ENCODE measurements at places on chromosomes 1 and 21.

- DNase-seq: no peak
Observed at GRCh38 chr1:114677691-114678090, 7.8 kb upstream of the DENND2C start.

GRCh38 chr1:162191396-162192305 is 122.2 kb downstream of the NOS1AP start:
- no peak for DNase-seq

- no peak for DNase-seq
Observed at GRCh38 chr1:177746155-177746554, 223.7 kb downstream of the SEC16B start.

GRCh38 chr1:1086911-1087341 is 12.8 kb upstream of the RNF223 start:
- DNase-seq: no peak

- no peak for DNase-seq
Observed at GRCh38 chr21:16968436-16968835, 544.4 kb upstream of the CXADR start.

GRCh38 chr21:43779660-43780059 is 3.6 kb upstream of the CSTB start:
- DNase-seq: no peak

DNA sequence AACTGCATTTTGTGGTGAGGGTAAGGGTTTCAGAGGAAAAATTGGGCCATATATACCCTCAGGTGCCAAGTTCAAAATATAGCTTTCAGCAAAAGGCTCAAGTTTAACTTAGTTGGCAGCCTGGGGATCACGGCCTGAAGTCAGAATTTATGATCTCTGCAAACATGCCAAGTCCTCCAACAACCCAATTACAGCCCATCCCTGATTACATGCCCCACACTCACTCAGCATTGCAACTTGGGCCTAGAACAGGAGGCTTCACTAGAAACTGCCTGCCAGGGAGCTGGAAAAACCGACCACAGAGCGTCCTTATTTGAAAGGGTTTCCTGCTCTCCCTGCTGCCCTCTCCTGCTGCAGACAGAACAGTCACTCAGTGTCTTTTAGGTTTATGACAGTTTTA is 12.4 kb downstream of the FYB2 start:
- DNase-seq: no peak

DNA sequence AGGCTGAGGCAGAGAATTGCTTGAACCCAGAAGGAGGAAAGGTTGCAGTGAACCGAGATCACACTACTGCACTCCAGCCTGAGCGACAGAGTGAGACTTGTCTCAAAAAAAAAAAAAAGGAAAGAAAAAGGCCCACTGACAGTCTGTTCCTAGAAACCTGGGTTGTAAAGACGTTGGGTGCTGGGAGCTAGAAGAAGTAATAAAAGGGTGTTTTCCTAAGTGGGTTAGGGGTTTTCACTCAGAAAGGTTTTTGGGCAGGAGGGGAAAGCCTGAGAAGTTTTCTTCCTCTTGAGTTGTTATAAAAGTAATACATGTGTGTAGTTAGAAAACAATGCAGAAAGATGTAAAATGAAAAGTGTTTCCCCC is 25.4 kb downstream of the CELA3A start:
- no peak for DNase-seq

DNA sequence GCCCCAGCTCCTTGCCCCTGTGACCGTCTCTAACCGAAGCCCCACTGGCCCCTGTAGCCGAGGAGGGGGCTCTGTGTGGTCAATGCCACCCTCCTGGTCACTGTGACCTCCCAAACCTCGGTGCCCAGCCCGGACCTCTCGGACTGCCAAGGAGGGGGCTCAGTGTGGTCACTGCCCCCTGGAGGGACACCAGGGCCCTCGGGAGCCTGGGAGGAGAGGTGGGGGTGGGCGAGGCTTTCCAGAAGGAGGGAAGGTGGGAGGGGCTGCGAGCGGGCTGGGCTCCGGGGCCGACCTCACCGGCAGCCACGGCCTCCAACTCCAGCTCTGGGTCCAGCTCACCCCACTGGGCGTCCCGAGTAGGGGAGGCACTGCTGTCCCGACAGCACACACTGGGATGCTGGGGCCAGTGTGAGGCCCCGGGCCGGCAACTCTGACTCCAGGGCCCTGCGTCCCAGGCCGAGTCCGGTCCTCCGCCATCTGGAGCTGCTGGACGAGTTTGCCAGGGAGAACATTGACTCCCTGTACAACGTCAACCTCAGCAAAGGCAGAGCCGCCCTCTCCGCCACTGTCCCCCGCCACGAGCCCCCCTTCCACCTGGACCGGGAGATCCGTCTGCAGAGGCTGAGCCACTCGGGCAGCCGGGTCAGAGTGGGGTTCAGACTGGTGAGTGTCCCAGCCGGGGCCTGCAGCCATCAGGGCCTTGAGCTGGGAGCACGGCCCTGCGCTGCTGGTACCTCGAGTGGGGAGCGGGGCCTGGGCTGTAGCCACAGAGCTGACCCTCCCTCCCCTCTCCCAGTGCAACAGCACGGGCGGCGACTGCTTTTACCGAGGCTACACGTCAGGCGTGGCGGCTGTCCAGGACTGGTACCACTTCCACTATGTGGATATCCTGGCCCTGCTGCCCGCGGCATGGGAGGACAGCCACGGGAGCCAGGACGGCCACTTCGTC is 6.4 kb downstream of the SCNN1D start:
- no peak for DNase-seq

GRCh38 chr1:30534551-30534940 is 188.8 kb downstream of the MATN1 start:
- DNase-seq: no peak

GRCh38 chr1:9942399-9942938 is 722 bp downstream of the LZIC start:
- peak; percentile 54 for DNase-seq

- peak; percentile 90 for DNase-seq
Observed at GRCh38 chr1:229844675-229845074, 218.6 kb downstream of the URB2 start.

DNA sequence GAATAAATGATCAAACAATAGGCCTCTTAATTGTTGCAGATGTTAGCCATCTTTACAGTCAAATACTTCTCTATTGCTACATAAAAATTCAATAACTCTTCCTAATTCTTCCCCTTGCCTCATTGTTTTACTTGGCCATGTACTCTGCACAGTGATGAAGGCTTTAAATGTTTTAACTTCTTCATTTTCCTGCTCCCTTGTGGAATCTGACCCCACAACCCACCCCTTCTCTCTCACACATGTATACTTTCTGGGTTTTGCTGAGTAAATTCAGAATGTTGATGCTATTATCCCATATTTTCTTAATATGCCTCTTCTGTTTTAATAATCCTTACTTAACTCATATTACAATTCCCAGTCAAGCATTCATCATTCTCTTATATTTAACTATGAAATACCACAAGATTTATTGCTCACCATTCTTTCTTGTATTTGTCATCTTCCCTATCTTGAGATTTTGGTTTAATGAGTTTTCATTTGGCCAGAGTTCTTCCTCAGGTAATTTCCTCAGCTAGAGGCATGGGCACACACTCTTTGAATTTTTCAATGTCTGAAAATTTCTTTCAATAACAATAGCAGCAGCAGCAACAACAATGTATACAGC is 327.8 kb upstream of the USP24 start:
- DNase-seq: no peak

DNA sequence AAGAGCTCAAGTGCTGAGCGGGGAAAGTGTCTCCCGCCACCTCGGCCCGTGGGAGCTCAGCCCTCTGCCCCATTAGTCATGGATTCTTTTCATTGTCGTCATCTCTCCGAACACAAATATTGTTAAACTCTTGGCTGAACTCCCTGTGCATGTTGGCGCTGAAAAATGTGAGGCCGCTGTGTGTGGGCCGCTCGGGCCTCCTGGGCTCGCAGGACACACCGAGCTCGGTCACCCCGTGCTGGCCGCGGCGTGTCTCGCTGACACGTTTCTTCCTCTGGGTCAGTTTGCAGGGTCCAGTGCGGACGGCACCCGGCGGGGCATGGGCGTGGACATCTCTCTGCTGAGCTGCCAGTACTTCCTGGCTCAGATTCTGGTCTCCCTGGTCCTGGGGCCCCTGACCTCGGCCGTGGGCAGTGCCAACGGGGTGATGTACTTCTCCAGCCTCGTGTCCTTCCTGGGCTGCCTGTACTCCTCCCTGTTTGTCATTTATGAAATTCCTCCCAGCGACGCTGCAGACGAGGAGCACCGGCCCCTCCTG is 25.6 kb downstream of the SLC45A1 start:
- DNase-seq: no peak

GRCh38 chr1:234564035-234565029 is 45.6 kb downstream of the IRF2BP2 start:
- DNase-seq: no peak

DNA sequence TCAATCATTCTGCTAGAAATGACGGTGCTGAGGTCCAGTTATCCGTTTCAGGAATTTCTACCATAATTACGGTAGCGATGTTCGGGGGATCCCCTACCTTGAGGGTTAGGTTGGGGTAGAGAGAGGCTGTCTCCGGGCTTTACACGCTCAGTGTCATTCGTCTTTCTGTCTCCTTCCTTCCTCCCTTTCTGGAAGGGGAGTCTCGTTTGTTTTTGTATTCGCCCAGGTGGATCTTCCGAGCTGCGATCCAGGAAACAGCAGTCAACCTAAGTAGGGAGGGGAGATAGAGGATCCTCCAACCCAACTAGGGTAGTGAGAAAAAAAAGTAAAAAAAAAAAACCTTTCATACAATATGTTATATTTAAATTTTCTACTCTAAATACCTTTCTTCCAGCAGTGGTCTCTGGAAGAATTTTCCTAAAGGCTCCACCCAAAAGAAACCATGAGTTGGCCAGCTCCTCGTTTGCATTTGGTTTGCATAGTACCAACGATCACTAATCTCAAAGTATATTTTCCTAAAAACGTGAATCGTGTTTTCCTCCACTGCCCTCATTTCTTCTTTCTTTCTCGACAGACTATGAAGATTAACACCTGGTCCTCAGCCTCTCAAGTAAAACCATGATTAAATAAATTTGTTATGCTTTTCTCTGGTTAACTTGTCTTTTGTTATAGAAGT is 611 bp upstream of the PIK3C2B start:
- no peak for DNase-seq

DNA sequence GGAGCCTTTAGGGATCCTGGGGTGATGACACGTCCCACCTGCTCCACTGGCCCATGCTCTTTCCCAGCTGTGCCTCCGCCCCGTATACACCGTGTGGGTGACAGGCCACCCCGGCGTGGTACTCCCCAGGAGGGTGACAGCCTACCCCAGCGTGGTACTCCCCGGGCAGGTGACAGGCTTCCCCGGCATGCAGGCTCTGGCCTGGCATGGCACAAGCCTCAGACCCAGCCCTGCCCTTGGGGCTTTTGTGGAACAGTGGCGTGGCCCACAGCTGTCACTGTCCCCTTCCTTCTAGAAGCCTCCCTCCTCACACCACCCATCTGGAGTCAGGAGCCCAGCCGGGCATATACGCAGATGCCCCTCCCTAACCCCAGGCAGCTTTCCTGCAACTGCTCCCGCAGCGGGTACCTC is 4.7 kb upstream of the PFKL start:
- peak; percentile 54 for DNase-seq

- no peak for DNase-seq
Observed at GRCh38 chr1:42815941-42816584, 859 bp upstream of the ERMAP start.

DNA sequence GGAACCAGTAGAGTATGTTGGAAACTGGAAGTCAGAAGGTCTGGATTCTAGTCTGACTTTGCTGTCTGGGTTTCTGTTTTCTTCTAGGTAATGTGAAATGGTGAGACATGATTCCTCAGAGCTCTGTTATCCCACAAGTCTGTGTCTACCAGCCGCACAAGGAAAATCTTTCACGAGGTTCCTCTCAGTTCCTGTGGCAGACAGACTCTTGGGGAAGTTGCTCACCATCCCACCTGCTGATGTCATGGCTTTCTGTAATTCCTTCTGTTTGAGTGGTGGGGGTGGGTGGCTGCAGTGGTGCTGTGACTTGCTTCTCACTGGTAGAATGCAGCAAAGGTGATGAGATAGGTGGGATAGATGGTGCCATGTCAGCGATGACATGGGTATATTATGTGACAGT is 17.1 kb upstream of the SCMH1 start:
- DNase-seq: no peak

DNA sequence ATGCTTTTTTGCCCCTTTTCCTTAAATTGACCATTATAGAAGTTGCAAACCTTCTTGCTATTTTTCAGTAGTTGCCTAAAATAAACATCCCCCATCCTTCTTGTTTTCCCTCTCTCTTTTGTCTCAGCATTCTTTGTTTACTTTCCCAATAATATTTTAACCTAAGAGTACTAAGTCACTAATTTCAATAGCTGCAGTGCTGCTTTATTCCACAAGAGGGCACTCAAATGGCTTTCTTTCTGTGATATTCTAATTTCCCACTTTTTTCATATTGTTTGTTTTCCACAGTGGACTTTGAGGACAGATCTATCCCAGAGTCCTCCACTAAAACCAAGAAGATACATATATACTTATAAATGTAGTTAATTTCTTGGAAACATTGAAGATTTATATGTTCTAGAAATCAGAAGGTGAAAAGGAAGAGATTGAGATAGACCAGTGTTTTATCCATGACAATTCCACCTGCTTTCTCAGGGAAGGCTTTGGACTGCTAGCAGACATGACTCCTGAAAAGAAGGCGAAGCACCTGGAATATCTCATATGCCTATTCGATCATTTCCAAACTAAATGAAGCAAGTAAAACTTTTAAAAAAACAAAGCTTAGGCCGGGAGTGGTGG is 104.8 kb upstream of the GRIK1 start:
- DNase-seq: no peak

DNA sequence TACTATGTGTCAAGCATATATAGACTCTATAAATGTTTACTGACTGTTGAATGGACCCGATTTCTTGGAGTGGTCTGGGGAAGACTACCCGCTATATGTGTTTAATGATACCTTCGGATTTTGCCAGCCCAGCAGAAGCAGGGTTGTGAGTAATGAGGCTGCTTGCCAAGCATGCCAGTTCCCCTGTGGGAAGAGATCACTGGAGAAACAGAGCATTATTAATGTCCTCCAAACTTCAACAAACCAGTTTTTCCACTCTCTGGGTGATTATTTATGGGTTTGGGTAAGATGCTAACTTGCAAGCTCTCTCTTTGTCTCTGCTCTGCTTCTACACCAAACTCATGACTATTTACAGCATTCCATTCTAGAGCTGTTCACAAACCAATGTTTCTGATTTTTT is 25.1 kb upstream of the PHGDH start:
- no peak for DNase-seq

DNA sequence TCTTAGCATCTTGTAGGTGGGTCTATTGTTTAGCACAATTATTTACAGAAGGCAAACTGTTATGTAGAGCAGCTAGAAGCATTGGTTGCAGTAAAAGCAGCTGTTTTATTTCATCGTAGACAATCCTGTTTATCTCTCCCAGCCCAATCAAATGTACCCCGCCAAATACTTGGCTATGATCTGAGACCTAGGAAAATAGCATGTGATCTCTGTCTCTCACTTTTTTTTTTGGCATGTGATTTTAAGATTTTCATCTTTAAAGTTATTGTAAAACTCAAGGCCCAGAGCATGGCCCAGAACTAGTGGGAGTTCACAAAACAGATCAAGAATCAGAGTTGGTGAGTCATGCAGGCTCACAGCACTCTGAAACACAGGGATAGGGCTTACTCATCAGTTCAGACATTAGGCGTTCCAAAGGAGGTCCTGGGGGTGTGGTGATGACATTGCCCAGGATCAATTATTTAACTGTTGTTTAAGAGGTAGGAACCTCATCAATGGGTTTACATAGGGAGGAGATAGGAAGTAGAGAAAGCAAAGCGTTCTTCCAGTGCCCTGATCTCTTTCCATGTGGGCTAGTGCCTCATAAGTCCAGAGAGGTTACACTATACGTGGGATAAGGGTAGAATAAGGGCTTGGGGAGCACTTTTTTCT is 40.2 kb downstream of the TBX19 start:
- no peak for DNase-seq

Data from NCI-H2171 (cell line).